Chondrocyte (in vitro differentiated cells): ENCODE measurements at places on chromosomes 2 and 18. TPM values are rescaled to one million over a fixed set of nuclear protein-coding genes. Genes with fewer than 3 reads are reported as not detected.

The TTC39C gene
- total RNA-seq = 6.6 to 11.2 TPM (median 10.4 TPM) in 3 replicates

- no peak for DNase-seq
Observed at GRCh38 chr2:218805627-218806026, 23.7 kb downstream of the CYP27A1 start.

- no peak for DNase-seq
Observed at GRCh38 chr2:175282886-175283285, 101.4 kb upstream of the ATP5MC3 start.

- DNase-seq = no peak
Observed at GRCh38 chr18:11587846-11588245, 21.6 kb upstream of the SLC35G4 start.

- no peak for DNase-seq
Observed at GRCh38 chr2:172804423-172804822, 68.8 kb downstream of the RAPGEF4 start.

DNA sequence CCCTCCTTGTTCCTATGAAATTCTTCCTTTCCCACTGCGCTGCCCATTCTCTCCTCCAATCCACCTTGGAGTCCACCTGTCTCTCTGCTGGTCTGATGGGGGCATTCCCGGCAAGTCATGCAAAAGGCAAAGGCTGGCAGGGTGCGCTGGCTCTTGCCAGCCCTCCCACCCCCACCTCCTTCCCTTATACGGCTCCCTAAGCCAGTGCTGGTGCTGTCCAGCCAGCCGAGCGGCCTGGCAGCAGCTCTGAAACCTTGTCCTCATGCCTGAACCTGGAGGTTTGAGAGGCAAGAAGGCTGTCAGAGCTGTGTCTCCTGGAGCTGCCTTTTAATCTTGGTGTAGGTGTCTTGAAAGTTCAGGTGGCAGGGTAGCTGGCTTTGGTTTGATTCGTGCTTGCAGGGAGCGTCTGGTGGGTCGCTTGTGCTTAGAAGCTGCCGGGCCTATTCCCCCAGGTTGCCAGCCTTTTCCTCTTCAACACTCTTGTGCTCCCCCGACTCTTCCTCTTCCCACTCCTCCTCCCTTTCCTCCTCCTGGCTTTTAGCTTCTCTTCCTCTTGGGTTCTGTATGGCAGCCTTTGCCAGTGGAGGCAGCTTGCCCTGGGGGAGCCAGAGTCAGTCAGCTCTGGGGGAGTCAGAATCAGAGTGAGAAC, 748 bp downstream of the LIPG start:
- DNase-seq = no peak

The DSG1 gene
- total RNA-seq = not detected in 3 replicates

GRCh38 chr18:21281603-21282002, 39.6 kb downstream of the GREB1L start:
- no peak for DNase-seq

GRCh38 chr2:232573771-232574435, 23.4 kb downstream of the EIF4E2 start:
- DNase-seq = peak; percentile 66

The RAD51AP2 gene
- total RNA-seq = not detected in 3 replicates

GRCh38 chr2:173750353-173750801, 214.8 kb downstream of the SP3 start:
- no peak for DNase-seq

- no peak for DNase-seq
Observed at GRCh38 chr2:12552092-12552491, 164.6 kb upstream of the TRIB2 start.

- no peak for DNase-seq
Observed at GRCh38 chr2:97751752-97752151, 38.4 kb downstream of the ZAP70 start.

GRCh38 chr2:119478188-119478977, 45.9 kb downstream of the SCTR start:
- DNase-seq = no peak

GRCh38 chr18:49515516-49515915, 28.5 kb upstream of the C18orf32 start:
- no peak for DNase-seq

The RAPGEF4 gene
- total RNA-seq = 0.54 to 2.3 TPM (median 0.57 TPM) in 3 replicates

- no peak for DNase-seq
Observed at GRCh38 chr18:6857300-6857699, 127.8 kb downstream of the ARHGAP28 start.

GRCh38 chr18:59724103-59724502, 26.9 kb upstream of the CCBE1 start:
- DNase-seq = no peak

DNA sequence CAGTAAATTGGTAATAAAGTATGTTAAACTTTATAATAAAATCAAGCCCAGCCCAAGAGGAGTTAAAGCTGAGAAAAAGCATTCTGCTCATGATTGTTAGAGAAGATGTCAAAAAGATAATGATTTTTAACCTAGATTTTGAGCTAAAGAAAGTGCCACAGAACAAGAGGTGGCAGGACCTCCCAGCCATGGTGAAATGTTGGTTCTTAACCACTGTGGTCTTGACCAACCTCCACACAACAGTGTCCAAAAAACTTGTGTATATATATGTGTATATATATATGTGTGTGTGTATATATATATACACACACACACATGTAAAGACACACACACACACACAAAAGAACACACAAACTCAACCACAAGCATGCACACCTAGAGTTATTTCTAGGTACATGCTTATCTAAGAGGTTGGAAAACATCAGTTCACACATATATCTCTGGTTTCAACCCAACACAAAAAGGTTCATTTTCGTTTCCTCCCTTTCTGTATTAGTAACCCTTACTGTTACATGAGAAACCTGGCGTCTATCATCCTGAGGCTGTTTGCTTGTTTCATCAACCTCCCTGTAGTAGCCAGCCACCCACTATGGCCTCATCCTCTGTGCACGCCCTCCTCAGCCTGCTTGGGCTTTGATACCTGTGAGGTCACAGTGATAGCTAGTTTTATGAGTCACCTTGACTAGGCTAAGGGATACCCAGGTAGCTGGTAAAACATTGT, 631.8 kb upstream of the ID2 start:
- no peak for DNase-seq

DNA sequence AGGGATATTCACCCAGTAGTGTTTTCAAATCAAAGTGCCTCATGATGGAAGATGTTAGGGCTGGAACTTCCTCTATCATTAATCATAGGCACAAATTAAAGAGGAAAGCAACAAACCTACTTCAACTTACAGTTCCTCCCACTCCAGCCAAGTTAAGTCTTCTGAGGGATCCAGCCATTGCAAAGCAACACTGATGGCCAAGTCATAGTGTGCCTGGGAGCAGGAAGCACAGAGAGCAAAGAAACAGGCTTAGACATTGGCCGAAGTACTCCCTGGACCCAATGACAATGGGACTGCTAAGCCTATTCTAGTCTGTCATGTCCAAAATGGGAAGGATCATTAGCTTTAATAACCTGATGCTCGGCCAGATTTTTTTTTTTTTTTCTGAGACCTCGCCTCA, 7.0 kb downstream of the C2orf80 start:
- no peak for DNase-seq

The RAB6C gene
- 0.24 to 0.37 TPM (median 0.31 TPM) in 3 replicates for total RNA-seq

DNA sequence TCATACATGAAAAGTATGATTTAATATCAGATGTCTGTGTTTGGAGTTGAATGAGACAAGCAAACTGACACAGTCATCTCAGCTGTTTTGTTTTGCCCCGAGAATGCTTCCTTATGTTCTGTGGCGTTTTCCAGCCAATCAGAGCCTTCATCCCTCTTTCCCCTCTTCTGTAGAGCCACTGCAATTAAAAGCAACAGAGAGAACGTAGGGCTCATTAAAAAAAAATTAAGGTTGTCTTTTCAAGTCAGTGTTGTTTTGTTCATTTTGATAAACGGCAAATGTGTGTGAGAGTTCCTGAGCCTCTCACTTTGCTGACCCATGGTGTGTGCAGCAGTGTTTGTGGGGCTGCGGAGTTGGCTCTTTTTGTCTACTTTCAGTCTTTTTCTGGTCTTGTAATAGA, 216.0 kb downstream of the FHOD3 start:
- DNase-seq = no peak

The CHRND gene
- not detected in 3 replicates for total RNA-seq

The FAM237A gene
- total RNA-seq = not detected in 3 replicates

The AMMECR1L gene
- total RNA-seq = 21.5 to 25.4 TPM (median 25.2 TPM) in 3 replicates

GRCh38 chr2:240212425-240213225, 72.2 kb upstream of the OTOS start:
- no peak for DNase-seq

The REEP1 gene
- 2.4 to 3.1 TPM (median 2.6 TPM) in 3 replicates for total RNA-seq
